ENCODE measurements at places on chromosomes 7 and 10.

GRCh38 chr10:95783741-95784140 lies 27.8 kb downstream of the ENTPD1 start:
- no peak for DNase-seq

DNA sequence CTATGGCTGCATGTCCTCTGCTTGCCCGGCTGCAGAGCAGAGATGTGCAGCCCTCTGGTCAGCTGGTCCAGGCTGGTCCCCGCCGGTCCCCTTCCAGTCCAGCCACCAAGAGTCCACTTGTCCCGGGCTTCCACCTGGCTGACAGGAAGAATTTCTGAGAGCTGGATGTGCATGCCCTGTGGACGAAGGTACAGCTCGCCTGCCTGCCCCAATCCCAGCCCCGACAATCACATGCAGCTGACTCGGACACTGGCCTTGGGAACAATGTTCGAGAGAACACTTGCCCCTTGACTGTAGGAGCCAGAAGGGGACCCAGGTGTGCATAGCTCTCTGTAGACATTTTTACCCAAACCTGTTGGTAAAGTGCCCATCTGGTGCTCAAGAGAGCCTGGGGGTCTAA lies 11.8 kb downstream of the AVPI1 start:
- DNase-seq = no peak

DNA sequence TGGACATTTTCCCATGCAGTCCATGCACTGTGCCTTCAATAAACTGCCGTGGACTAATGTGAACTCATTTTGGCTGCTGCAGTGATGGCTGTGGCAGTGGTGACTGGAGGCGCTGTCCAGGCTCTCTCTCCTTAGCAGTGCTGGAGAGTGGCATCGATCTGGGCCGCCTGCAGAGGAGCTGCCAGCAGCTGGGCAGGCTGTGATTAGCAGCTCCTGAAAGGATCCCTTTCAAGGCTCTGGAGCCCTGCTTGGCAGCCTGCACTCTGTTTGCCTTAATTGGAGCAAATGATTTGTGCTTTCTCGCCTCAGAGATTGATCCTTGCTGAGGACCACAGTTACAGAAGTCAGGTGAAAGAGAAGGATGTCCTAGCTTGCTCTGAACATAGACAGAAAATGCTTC lies 130.1 kb upstream of the VWC2 start:
- DNase-seq = no peak

GRCh38 chr7:157825325-157825724 lies 488.5 kb downstream of the DNAJB6 start:
- DNase-seq = no peak

- DNase-seq = no peak
Measured at GRCh38 chr10:43976292-43976691, 327.6 kb upstream of the ZNF32 start.

- no peak for DNase-seq
Measured at GRCh38 chr7:30382607-30383006, 96.0 kb downstream of the NOD1 start.

- DNase-seq = no peak
Measured at GRCh38 chr10:4546500-4546899, 279.5 kb upstream of the AKR1E2 start.

DNA sequence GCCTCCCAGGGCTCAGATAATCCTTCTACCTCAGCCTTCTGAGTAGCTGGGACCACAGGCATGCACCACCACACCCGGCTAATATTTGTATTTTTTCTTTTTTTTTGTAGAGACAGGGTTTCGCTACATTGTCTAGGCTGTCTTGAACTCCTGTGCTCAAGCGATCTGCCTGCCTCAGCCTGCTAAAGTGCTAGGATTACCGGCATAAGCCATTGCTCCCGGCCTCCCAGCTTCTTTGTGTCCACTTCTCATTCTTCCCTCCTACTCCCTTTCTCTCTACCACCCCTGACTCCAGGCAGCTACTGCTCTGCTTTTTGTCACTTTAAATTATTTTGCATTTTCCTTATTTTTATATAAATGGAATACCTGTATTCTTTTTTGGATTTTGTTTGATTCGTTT lies 83.4 kb downstream of the PALS2 start:
- no peak for DNase-seq

DNA sequence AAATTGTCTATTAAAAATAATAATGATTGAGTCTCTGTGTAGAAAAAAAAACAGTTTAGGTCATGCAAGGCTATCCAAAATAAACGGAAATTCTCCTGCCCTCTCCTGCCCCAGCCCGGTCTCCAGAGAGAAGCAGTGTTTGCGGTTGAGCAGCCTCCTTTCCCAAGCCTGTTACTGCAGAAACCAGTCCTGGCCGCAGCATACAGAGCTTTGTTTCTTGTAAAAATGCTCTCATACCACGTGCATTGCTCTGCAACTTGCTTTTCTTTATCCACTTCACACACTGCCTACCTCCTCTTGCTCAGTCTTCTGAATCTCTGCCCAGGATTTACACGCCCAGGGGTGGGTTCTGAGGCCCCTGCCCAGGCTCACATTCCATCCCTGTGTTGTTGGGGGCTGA lies 34.4 kb upstream of the CUL1 start:
- no peak for DNase-seq

All from stimulated activated CD8-positive, alpha-beta memory T cell treated with anti-CD3 and anti-CD28 coated beads, Interleukin-4, amount 100 ng/mL, for 1 hour (primary cell).